ENCODE measurements at places on chromosomes 5 and 9.

DNA sequence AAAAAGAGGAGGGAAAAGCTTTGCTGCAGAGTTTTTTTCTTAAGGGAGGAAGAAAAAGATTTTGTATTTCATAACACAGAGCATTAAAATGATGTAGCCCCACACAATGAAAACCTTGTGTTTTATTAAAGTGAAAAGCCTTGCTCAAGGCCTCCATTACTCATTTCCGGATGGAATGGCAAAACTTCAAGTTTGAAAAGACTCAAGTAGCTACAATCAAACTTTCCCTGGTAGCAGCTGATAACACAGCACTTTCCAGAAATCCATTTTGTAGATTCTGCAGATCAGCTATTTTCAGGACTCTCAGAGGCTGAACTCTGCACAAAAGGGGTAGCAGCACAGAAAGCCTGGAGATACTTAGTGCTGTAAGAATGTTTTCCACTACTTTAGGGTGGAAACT is 374.8 kb downstream of the NFIB start:
- no peak for DNase-seq

GRCh38 chr5:96259151-96259772 is 173.8 kb downstream of the PCSK1 start:
- no peak for DNase-seq

- no peak for DNase-seq
These were observed 57.6 kb downstream of the FOXD1 start for GRCh38 chr5:73390972-73391371.

GRCh38 chr5:147327905-147328304 is 93.1 kb downstream of the STK32A start:
- DNase-seq = no peak

- DNase-seq = no peak
These were observed 253.2 kb upstream of the KLF4 start for GRCh38 chr9:107742531-107743309.

GRCh38 chr5:120345947-120346346 is 118.2 kb upstream of the PRR16 start:
- DNase-seq = no peak

DNA sequence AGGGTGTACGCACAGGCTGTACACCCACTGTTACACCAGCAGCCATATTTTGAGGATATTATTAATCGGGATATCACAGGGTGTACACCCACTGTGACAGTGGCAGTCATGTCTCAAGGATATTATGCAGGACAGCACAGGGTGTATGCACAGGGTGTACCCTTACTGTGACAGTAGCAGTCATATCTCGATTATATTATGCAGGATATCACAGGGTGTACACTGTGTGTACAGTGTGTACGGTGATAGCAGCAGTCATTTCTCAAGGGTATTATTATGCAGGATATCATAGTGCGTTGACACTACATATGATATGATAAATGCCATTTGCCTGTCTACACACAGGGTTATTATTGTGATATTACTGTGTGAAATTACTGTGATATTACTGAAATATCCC is 80.5 kb upstream of the SLC25A48 start:
- DNase-seq = no peak

DNA sequence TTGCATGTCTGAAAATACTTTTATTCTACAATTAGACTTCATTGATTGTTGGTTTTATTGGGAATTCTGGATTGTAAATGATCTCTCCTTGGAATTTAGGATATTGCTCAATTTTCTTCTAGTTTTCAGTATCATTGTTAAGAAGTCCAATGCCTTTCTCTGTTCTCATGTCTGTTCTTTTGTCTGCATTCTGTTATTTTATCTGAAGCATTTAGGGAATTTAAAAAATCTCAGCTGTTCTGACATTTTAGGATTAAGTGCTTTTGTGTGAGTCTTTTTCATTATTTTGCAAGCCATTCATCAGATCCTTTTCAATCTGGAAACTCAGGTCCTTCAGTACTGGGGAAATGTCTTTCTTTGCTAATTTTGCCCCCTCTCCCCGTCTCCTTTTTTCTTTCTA is 4.4 kb upstream of the FER start:
- DNase-seq = no peak

- peak; percentile 15 for DNase-seq
These were observed 178.1 kb downstream of the TMEM161B start for GRCh38 chr5:88090506-88090905.

DNA sequence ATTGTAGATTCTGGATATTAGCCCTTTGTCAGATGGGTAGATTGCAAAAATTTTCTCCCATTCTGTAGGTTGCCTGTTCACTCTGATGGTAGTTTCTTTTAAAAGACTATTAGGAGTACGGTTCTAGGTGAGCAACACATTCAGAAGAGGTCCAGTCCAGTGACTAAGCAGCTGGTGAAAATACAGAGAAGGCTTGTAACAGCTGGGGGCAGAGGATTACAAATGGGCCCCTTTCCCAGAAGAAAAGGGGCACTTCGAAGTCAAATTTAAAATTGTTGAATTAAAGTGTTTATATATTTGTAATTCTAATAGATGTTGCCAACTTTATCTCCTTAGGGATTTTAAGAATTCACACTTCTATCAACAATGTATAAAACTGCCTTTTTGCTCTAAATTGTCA is 720.5 kb downstream of the TLE4 start:
- no peak for DNase-seq

DNA sequence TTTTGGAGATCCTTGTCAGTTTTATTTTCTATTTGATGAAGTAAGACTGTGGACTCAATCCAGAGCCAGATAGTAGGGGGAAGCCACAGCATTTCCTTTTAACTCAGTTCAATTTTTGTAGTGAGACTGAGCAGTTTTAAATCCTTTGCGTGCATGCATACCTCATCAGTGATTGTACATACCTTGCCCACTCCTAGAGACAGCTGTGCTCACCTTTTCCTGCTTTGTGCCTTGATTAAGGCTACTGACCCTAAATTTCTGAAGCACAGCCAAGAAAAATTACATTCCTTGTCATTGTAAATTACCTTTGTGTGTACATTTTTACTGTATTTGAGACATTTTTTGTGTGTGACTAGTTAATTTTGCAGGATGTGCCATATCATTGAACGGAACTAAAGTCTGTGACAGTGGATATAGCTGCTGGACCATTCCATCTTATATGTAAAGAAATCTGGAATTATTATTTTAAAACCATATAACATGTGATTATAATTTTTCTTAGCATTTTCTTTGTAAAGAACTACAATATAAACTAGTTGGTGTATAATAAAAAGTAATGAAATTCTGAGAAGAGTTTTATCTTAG is 17.8 kb downstream of the DIMT1 start:
- no peak for DNase-seq

DNA sequence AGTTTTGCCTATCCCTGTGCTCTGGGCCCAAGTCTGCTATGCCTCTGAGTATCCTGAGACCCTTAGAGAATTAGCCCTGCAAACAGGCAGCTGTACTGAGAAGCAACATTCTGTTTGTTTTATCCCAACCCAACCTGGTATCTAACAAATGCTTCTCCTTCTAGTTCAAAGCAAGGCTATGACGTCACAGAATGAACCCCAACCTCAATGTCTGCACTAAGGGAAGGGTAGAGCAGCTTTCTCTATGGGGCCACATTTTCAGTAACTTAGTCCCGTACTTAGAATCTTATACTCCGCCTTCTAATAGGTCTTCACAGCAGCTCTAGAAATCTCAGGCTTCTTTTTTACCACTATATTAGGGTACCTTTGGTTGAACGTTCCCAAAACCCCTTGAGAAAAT is 169.6 kb downstream of the TSSK1B start:
- no peak for DNase-seq

- DNase-seq = peak; percentile 21
These were observed 33.4 kb downstream of the SYK start for GRCh38 chr9:90834828-90835595.

- no peak for DNase-seq
These were observed 31.0 kb downstream of the CYSTM1 start for GRCh38 chr5:140205952-140206351.

DNA sequence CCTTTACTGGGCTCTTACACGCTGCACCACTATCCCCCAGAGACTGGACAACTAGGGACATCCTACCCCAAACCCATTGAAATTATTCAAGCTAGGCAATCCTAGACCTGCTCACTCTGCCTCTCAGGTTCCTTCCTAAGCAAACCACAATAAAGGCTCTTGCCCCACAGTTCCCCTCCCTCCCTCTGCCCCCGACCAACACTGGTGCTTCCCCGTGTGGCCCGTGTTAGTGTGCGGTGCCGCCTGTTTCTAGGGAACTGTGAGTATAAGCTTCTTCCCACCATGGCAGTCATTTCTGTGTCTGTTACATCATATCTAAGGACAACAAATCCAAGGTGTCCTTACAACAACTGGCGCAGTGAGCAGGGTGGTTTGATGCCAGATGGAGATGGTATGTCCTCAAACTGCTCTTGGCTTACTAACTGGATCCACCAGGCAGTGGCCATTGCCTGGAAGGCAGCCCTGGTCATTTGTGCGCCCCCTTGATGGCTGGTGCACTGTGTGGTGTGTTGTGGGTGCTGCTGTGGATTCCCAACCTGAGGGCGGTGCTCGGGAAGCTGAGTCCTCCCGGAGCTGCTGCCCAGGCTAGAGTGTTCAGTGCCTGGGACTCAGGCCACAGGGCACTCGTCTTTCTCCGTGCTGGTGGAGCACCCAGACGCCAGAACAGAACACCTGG is 8.4 kb upstream of the MXD3 start:
- DNase-seq = no peak

Measured in upper lobe of left lung (tissue), 6 donors.